Stimulated activated CD8-positive, alpha-beta memory T cell treated with anti-CD3 and anti-CD28 coated beads, Interleukin-12 subunit alpha, Interleukin-12 subunit beta, amount 100 ng/mL, for 4 hours (primary cell): ENCODE measurements at places on chromosomes 6 and 20.

DNA sequence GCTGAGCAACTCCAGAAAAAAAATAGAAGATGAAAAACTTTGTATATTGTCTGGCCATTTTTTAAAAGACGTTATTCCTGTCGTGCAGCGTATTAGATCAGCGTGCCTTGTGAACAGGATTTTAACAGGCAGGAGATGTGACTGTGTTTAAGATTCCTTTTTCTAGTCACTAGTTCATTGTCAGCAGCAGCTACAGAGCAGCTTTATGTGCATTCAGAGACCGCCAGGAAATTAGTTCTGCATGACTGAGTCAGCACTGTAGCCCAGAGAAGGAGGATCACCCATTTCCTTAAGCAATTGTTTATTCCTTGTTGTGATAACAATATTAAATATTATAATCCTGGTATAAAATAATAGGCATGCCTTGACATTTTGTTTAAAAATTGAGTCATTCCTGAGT is 75.4 kb upstream of the ADGRB3 start:
- no peak for DNase-seq

DNA sequence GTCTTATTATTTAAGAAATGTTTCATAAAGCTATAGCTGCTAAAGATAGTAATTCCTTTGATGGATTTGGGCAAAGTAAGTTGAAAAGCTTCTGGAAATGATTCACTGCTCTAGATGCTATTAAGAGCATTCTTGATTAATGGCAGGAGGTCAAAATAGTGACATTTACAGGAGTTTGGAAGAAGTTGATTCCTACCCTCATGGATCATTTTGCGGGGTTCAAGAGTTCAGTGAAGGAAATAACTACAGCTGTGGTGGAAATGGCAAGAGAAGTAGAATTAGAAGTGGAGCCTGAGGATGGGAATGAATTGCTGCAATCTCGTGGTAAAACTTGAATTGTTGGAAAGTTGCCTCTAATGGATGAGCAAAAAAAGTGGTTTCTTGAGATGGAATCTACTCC is 316.1 kb downstream of the UTRN start:
- no peak for DNase-seq

DNA sequence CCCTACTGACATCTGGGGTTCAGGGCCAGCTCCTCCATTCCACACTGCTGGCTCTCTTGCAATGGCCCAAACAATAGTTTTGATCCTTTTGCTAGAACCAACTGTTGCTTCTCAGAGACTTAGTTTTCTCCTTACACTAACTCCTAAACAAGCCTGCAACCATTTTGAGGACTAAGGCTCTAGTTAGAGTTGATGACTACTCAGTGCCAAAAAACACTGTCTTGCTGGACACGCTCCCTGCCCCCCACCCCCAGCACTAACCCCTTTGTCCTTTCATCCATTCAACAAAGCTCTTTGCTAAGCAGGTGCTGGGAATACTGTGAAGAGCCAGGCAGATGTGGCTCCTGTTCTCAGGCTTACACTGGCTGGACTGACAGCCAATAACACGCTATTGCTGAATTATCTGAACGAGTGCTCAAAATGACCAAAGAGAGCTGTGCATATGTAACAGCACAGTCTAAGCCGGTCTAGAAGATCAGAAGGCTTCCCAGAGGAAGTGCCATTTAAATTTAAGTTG is 17.6 kb downstream of the GCLC start:
- DNase-seq, result no peak

DNA sequence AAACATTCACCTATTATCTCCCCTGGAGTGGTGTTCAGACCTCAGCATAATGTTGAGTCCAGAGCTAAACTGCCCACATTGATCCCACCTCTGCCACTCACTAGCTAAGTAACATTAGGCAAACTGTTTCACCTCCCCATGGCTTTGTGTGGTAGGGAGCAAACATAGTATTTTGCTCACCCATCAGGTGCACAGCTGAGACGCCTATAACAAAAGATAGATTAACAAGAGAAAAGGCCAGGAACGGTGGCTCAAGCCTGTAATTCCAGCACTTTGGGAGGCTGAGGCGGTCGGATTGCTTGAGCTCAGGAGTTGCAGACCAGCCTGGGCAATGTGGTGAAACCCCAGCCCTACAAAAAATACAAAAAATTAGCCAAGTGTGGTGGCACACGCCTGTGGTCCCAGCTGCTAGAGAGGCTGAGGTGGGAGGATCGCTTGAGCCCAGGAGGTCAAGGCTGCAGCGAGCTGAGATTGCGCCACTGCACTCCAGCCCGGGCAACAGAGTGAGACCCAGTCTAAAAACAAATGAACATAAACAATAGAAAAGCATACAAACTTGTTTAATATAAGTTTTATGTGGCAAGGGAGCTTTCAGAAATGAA is 91.6 kb downstream of the MAP3K7 start:
- no peak for DNase-seq

GRCh38 chr6:110067837-110068591 is 89.9 kb downstream of the GPR6 start:
- no peak for DNase-seq

DNA sequence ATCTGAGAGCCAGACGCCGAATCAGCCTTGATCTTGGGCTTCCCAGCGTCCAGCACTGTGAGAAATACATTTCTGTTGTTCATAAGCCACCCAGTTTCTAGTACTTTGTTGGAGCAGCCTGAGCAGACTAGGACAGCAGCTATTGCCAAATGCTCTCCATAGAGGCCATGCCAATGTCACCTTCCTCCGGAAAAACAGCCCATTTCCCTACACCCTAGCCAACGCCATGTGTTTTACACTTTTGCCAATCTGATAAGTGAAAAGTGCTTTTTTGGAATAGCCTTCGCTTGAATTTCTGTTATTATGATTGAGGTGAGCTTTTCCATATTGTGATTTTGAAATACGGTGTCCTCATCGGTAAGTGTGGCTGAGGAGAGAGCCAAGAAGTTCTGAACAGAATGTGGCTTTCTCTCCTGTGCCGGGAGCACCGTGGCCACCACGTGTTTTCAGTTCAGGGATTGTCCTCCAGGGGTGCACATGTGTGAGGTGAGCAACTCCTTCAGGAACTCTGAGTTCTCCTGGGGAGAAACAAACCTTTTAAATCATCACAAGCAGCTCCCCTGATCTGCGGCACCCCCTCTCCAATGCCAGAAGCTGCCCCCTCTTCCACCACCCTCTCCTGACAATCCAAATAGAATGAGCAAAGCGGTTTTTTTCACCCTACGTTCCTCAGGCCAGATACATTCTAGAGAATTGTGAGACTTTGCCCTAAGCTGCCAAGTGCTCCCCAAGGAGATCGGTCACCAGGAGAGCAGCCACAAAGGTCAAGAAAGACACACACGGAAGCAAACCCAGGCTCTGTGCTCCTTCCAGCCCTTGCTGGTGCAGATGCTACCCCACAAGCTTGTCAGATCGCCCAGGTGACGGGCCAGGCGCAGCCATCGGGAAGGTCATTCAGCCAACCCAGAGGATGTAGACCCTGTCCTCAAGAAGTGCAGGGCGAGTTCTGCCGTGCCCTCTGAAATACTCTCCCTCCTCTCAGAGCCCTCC is 36.0 kb downstream of the TAF8 start:
- DNase-seq, result no peak

DNA sequence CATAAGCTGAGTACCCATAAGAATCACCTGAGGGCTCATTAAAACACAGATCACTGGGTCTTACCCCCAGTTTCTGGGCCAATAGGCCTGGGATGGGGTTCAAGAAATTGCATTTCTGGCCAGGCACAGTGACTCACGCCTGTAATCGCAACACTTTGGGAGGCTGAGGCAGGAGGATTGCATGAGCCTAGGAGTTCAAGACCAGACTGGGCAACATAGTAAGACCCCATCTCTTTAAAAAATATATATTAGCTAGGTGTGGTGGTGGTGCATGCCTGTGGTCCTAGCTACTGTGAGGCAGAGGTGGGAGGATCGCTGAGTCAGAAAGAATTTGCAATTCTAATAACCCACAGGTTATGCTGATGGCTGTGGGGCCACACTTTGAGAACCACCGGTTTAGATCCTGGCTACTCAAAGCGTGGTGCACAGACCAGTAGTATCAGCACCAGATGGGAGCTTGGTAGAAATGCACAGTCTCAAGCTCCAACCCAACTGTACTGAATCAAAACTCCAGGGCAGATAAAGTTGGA is 2.0 kb downstream of the CCM2L start:
- DNase-seq, result no peak

- DNase-seq, result no peak
Observed at GRCh38 chr6:73696966-73697655, 1.1 kb downstream of the CD109 start.

- DNase-seq, result no peak
Observed at GRCh38 chr6:19465760-19466159, 371.4 kb upstream of the ID4 start.

GRCh38 chr6:43856005-43856765 is 86.2 kb downstream of the VEGFA start:
- DNase-seq, result no peak

DNA sequence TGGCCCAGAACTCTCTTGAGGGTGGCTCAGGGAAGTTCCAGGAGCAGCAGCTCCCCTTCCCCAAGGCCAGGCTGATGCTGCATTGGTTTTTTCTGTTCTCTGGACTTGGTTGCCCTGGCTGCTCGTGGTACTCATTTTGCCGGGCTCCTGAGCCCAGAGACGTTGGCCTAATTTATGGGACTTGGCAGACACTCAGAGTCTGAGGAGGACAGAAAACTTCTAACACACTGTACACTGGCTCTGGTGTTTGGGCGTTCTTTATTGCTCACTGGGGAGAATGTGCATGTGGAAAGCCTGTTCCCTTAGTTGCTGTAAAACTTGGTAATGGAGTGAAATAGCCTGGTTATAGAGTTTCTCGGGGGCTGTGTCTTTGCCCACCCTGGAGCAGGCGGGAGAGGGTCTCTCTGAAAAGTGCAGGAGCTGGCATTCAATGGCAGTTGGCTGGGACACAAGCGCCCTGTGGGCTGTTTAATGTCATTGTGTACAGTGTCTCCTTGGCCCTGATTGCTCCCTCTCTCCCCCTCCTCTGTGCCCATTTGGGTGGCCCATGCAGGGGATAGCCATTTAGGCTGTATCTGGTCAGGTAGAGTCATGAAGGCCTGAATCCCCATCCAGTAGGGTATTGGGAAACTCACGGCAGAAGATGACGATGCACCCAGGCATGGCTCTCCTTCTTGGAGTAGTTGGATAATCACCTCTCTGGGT is 109.3 kb downstream of the CDC5L start:
- DNase-seq, result no peak

DNA sequence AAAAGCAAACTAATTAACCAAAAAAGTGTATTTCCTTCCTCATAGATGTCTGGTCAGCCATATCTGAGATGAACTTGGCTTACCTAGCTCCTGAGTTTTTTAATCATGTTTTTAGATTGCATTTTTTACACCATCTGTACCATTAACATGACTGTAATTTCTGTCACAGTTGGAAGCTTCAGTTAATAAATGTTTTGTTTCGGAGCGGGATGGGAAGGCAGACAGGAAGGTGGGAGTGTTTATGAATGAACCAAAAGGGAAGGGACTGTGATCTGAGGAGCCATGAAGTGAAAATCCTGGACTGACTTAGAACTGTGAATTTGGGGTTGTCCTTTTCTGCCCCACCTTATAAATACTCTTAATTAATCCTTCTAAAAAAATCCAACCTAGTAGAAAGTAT is 445.6 kb upstream of the SOX4 start:
- no peak for DNase-seq

GRCh38 chr6:124699038-124699437 is 263.2 kb upstream of the RNF217 start:
- DNase-seq, result no peak

GRCh38 chr6:88574651-88575050 is 388.8 kb downstream of the RNGTT start:
- no peak for DNase-seq

GRCh38 chr6:1403851-1404712 is 14.7 kb downstream of the FOXF2 start:
- no peak for DNase-seq

DNA sequence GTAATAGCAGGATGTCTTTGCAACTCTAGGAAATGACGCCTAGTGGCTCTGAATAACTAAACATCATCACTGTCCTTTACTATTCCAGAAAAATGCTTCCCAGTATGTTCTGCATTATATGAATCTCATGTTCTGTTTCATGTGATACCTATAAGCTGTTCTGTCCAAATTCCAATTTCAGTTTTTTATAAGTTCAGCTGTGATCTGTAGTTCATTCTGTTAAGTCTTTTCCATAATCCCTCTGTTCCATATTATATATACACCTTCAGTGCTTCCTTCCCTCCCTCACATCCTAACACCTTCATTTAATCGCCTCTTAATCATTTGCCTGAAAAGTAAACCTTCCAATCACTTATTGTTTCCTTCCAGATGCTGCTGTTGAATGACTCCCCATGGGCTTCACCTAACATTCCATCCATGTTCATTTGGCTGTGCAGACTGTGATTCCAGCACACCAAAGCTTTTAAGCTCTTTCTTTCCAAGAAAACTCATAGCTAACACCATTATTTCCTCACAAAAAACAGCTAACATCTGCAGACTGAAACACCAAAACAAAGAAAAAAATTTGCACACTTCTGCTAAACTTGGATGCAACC is 18.6 kb downstream of the HMGCLL1 start:
- DNase-seq, result no peak

DNA sequence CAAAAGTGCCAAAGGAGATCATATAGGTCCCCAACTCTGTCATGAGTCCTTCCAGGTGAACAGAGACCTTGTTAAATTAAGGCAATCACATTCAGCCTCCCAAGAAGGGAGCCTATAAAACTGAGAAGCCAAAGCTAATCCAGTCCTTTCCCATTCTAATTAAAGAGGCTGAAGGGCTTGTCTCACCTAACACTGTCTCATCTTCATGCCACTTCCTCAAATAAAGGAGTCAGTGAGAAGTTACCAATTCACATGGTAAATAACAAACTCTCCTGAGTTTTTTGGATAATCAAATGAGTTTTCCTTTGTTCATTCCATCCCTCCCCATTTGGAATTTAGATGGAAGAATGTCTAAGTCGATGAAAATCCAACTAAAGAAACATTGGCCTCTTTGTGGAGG is 242.8 kb downstream of the UST start:
- DNase-seq, result no peak

DNA sequence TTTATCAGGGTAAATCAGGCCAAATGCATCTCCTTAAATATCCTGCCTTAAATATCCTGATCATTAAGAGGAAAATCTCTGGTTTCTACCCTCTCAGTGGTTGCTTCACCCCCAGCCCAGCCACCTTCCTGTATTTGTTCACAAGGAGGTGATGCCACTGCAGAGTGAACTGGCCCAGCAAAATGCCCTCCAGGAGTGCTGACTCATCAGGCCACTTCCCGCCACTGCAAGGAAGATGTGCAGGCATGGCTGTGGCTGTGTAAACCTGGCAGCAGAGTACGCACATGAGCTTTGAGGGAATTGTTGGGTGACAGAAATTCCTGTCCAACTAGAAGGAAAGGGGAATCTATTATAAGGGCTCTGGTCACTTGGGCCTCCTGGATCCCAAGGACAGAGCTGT is 13.8 kb downstream of the NQO2 start:
- no peak for DNase-seq

GRCh38 chr6:144266091-144266649 is 19.0 kb upstream of the UTRN start:
- no peak for DNase-seq

- no peak for DNase-seq
Observed at GRCh38 chr6:136526196-136526930, 23.9 kb downstream of the MAP7 start.

GRCh38 chr6:35016502-35017321 is 124.4 kb downstream of the TCP11 start:
- DNase-seq, result no peak

GRCh38 chr20:37836926-37837325 is 66.0 kb upstream of the VSTM2L start:
- no peak for DNase-seq
